Mesenteric fat pad (tissue), 1 donor: ENCODE measurements at places on chromosomes 5 and 9. TPM values are rescaled to one million over a fixed set of nuclear protein-coding genes. Genes with fewer than 3 reads are reported as not detected.

The CCDC69 gene
- total RNA-seq = 184 TPM

- DNase-seq = no peak
These were observed 311.4 kb downstream of the TLE4 start for GRCh38 chr9:79883073-79883645.

DNA sequence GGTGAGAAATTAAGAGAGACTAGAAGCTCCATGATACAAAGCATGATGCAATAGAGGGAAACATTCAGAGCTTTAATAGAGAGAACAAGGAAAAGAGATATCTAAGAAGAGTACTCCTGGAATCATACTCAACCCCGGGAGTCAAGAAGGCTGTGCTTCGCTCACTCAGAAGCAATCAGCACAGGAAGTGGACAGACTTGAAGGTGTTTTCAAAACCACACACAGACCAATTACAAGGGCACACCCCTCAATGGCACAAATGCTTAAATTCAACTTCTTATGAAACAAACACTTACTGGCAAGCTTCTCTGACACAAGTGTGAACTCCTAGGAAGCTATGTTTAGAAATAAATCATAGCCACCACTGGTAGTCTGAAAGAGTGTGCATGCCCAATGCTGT is 462.3 kb downstream of the GABRG2 start:
- DNase-seq = no peak

DNA sequence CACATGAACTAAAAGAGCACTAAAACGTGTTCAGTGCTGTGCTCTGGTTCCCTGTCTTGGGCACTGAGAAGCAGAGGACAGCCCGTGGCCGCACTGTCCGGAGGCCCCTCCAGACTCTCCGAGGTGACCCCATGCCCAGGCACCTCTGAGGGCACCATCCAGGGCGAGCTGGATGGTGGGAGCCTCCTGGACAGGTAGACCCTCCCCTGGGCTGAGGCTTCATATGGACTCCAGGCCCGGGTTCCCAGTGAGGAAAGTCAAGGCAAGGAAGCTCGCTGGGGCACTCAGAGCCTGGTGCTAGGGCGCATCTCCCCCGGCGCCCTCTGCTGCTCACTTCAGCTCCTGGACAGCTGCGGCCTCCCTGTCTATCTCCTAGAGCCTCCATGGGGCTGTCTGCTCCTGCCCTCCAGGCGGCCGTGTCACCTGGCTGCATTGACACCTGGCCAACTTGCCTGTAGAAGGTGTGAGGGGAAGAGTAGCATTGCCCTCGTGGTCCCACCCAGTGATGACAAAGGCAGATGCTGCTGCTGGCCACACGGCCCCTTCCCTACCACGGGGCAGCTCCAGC is 178.2 kb upstream of the IRX1 start:
- DNase-seq = no peak

GRCh38 chr5:107422494-107422893 is 248.2 kb downstream of the EFNA5 start:
- no peak for DNase-seq

DNA sequence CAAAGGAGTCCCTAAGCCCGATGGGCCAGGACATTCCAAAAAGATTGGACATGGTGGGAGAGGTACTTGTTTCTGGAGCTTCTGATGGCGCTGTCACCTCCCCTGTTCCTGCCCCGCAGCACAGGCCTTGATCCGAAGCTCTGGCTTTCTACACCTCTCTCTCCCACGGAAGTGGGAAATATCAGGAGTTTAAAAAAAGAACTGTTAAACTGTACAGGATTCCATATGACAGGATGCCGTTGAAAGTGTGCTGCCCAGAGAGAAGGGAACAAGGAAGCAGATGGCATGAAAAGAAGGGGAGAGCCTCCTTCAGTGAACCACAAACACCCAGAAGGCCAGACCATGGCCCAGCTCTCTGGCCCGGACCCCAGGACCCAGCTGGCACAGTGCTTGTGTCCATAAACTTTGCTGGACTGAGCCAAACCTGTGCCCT is 26.8 kb upstream of the SLC2A8 start:
- DNase-seq = no peak

The FAM221B gene
- total RNA-seq = not detected

- no peak for DNase-seq
These were observed 11.9 kb downstream of the TMC1 start for GRCh38 chr9:72533322-72533721.

DNA sequence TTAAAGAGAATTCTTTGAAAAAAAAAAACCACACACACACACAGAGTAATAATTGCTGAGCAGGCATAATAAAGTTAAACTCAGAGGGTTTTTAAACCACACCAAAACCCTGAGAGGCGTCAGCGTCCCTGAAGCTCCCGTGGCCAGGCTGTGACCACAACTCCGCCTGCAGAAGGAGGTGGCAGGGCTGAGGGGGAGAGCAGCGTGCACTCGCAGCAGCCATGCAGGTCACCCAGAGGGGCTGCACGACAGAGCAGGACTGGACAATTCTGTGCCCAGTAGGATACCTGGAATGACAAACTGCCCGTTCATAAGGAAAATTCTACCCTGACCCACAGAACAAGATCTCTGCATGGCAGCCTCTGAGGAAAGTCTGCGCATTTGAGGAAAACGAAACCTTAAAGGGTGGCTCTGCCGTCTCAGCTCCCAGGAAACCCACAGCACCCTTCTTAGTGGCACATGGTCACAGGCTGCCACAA is 44.0 kb downstream of the ROR2 start:
- no peak for DNase-seq

The IFNA5 gene
- not detected for total RNA-seq

DNA sequence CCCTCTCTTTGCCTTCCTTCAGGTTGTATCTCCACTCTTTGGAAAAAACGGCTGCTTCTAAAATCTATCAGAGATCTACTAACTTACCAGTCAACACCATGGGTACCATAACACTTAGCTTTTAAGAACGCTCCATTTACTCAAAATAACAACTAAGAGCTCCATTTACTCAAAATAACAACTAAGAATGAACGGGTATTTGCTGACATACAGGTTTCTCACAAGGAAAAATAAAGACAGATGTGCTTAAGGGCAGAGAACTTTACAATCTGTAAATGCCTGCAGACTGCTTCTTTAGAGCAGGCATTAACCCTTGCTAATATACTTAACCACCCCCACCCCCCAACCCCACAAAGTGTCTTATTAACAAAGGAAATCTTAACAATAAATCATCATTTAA is 2.8 kb downstream of the UBAP2 start:
- no peak for DNase-seq

- no peak for DNase-seq
These were observed 42.3 kb downstream of the MARCHF3 start for GRCh38 chr5:126988021-126988569.

DNA sequence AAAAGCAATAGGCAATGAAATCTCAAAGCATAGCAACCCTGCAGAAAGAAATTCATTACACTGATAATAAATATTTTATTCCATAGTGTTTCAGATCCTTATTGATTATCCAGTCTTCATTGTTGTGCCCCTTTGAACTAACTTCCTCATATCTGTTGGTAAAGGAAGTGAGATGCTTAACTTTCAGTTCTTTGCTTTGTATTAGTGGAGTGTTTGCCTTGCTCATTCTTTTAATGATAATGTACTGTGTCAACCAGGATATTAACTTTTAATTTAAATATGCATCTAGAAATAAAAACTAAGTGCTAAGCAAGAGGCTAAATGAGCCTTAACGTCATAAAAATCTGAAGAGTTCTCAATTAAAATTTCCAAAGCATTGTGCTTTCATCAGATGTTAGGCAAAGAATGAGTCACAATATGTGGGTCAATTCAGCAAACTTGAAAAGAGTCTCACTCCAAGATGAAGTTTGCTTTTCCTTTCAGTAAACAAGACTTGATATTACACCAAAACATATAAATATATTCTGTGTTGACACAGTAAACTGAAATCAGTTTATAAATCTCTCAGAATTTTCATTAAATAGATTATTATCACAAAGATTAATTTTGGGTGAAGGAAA is 105.9 kb downstream of the GIN1 start:
- no peak for DNase-seq

GRCh38 chr5:173925449-173926071 is 37.4 kb downstream of the CPEB4 start:
- DNase-seq = no peak

DNA sequence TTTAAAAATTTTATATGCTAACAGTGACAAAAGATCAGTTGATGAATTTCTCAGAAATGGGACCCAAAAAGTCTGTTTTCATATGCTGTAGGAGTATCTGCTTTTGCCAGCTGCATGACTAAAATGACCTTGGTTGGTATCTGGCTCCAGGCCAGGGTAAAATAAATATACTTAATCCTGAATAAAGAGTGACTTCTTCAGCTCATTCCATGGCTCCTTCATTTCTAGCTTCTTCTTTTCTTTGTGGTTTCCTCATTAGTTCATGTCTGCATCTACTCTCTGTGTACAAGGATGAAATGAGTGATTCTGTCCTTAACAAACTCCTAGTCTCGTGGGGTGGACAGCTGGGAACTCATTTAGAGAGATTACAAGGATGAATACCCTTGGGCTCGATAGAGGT is 36.0 kb downstream of the RCL1 start:
- no peak for DNase-seq

- no peak for DNase-seq
These were observed 40.3 kb downstream of the ADAM19 start for GRCh38 chr5:157535042-157535865.

GRCh38 chr5:144028636-144029035 is 141.8 kb downstream of the YIPF5 start:
- no peak for DNase-seq

The ECSCR gene
- 26.7 TPM for total RNA-seq

DNA sequence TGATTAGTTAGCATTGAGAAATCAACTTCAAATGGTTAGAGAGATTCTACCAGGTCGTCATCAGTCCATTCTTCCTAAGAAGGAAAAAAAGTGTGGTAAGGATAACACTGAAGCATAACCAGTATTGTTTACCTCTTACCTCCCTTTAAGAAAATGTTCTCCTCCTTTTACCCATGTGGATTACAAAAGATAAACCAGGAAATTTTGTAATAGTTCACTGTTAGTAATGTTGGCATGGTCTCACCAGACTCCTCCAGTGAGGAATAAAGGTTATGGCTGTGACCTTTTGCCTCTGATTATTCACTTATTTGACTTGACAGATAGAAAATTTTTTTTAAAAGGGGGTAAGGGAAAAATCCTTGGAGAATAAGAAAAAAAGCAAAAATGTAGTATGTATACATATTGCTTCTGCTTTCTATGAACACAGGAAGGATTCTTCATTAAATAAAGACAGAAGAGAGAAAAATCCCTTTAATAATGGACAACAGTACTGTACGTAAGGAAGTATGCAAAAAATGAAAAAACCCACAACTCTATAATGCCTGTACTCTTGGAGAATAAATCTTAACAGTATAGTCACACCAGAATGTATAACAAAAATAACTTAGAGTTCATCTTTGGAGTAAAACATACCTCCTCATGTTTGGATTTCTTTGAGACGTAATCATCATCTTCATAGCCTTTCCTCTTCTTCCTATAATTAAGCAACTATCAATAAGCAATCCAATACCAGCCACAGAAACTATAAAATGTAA is 18.1 kb downstream of the CCNH start:
- DNase-seq = no peak

The ZNF366 gene
- total RNA-seq = 13.8 TPM

DNA sequence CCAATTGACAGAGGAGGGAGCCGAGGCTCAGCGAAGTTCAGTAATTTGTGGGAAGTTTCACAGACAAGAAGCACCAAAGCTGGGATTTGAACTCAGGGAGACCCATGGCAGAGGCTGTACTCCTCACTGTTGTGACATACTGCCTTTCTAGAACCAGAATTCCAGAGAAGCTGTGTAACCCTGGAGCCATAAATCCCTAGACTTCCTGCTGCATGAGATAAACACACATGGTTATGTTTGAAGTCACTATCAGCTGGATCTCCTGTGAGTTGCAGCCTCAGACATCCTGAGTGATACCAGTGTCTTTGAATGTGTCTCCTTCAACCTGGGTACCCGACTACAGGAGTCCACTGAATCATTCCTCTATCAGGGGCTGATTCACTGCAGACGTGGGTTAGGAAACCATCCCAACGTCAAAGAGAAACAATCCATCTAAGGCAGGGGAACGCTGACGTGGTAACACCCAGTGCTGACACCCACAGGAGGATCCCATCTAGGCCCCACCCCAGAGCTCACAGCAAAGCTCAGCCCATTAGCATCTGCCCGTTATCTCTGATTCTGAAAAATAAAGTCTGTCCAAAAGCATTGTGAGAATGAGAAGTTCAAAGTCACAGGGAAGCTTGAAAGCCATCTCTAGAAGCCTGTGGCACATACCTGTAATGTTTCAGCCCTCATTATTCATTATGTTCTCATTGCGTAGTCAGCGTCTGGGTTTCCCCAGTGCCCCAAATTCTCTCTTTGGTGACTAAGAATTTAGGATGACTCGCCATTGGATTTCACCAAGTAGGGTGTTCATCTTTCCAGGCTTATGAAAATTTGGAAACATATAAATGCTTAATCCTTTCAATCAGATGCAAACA is 36.3 kb upstream of the BASP1 start:
- DNase-seq = no peak

DNA sequence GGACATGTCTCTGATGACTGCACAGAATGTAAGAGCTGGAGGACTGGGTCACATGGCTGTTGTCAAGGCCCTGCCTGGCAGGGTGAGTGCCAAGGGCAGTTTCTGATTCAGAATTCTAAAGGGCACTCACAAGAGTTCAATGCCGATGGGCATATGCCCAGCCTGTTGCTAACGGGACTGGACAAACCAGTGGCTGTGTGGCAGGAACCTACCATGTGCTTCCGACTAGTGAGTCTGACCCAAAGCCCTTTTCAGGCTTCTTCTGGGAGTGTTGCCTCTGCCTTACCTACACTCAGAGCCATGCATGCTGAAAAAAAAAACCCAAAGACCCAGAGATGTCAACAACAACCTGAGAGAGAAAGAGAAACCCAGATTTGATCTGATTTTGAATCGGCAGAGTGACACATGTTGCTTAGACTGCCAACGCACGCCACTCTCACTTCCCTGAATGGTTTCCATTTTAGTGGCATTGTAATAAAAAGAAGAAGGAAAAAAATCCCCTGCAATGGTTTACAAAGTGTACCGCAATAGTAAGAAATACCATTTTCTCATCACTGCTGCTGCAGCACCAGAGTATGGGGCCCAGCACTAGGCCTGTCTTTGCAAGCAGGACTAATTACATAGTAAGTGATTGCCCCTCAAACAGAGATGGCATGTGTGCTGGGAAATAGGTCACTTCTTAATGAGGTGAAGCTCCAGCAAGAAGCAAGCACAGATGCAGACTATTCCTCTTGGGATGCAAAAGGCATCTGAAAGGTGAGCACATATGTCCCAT is 194.3 kb downstream of the PALM2AKAP2 start:
- DNase-seq = no peak

DNA sequence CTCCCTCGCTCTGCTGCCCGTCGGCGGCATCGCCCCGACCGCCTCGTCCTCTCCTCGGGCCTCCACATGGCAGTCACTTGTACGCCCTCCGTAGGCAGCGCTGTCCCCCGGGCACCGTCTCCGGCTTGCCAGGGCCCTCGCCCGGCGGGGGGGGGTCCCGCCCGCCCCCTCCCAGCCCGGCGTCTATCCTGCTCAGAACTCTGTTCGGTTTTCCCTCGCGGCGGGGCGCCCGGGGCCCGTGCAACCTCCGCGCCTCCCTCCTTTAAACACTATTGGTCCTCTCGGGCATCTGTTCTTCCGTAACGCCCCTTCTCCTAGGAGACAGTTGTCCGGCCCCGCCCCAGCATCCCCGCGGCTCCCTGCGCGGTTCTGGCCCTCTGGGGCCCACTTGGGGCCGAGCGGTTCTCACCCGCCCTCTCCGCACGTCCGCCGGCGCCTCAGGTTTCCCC is 831 bp downstream of the ODF2 start:
- no peak for DNase-seq

GRCh38 chr9:97717866-97718265 is 20.7 kb upstream of the XPA start:
- DNase-seq = no peak

The LEAP2 gene
- total RNA-seq = 1.2 TPM

The PCSK1 gene
- 1.6 TPM for total RNA-seq

GRCh38 chr9:108783731-108784495 is 71.9 kb downstream of the ACTL7B start:
- DNase-seq = no peak
